IMR-90 (cell line): ENCODE measurements at places on chromosomes 1 and 21. TPM values are rescaled to one million over a fixed set of nuclear protein-coding genes. Genes with fewer than 3 reads are reported as not detected.

GRCh38 chr1:207789792-207790787 is 38.2 kb downstream of the CD46 start:
- H3K27me3 ChIP-seq = no peaks in the 10 kb centered on the region
- peaks cover 12% of the 10 kb centered on the region for H3K36me3 ChIP-seq
- peak overlapping the region; percentile 70; the same call in 1 of the 2 replicates for H3K27ac ChIP-seq
- peak; percentile 43 for DNase-seq

- peaks cover 2% of the 10 kb centered on the region; the same call in 1 of the 2 replicates for H3K4me1 ChIP-seq
- DNase-seq = peak; percentile 82
- no peaks in the 10 kb centered on the region for H3K27me3 ChIP-seq
Measured at GRCh38 chr1:191343816-191344215, 814.4 kb upstream of the RGS18 start.

- peaks cover 2% of the 10 kb centered on the region; the same call in 1 of the 2 replicates for H3K4me1 ChIP-seq
- no peaks in the 10 kb centered on the region for H3K36me3 ChIP-seq
- DNase-seq = no peak
- H3K27me3 ChIP-seq = peaks cover 63% of the 10 kb centered on the region
- no peak overlapping the region for H3K27ac ChIP-seq
Measured at GRCh38 chr1:3064901-3065300, 4.1 kb upstream of the PRDM16 start.

ANXA9 gene
- total RNA-seq = under 0.01 and 0.36 TPM in 2 replicates

DNA sequence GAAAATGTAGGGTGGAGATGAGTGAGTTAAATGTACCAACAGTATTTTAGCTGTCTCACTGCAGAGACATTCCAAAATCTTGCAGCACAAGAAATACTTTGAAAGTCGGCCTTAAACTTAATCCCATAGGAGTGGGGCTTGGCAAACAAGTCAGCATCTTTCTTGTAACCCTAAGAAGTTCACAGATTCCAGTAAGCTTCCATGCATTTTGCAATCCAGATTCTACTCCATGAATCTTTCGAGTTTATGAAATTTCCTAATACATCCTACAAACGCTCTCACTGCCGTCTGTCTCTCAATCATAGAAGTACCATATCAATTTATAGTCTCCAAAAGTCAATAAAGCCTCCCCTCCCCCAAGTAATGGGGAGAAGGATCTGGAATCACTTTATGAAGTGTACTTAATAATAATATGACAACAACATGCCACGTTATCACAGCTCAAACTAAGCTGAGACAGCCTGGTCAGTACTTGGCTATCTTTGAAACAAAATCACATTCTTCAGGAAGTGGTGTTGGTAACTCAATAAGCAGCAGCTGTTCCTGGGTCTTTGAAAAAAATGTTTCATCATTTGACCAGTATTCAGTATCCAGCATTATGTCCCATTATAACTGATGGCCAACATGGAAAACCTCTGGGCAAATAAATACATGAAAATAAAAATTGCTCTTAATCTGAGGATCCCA is 317.4 kb upstream of the RUNX1 start:
- DNase-seq = peak; percentile 54
- no peaks in the 10 kb centered on the region for H3K27me3 ChIP-seq
- peak overlapping the region; percentile 75; the same call in 1 of the 2 replicates for H3K27ac ChIP-seq

DNA sequence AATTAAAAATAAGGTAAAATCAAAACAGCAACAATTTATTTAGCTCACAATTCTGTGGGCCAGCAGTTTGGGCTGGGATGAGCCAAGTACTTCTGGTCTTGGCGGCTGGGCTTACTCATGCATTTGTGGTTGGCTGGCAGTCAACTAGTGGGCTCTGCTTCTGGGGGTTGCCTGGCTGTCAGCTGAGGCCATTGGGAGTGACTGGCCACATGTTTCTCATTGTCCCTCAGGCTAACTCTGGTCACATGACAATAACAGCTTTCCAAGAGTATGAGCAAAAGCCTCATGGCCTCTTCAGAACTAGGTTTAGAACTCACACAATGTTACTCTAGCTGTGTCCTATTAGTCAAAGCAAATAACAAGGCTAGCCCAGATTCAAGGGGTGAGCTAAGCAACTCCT is 15.6 kb upstream of the CHIA start:
- no peak overlapping the region for H3K4me3 ChIP-seq
- H3K4me1 ChIP-seq = no peaks in the 10 kb centered on the region
- no peak overlapping the region for H3K27ac ChIP-seq
- DNase-seq = peak; percentile 31
- peaks cover 18% of the 10 kb centered on the region for H3K27me3 ChIP-seq

OR2T35 gene
- not detected in 2 replicates for total RNA-seq

DNA sequence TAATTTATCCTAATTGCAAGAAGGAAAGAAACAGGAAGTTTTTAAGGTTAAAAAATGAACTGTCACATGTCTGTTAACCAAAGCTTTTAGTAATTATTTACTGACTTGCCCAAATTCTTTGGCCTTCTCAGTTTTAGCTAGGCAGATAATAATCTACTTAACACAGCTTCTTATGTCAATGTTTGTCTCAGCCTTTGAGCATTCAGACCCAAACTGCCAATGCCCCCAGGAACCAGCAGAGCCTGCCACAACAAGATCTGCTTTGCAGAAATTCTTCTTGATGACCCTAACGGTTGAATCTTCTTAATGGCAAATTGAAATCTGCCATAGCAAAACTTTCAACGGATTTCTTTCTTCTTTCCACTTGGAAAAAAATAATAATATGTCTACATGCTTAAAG is 792.4 kb upstream of the ADGRL2 start:
- H3K4me3 ChIP-seq = no peak overlapping the region
- no peak overlapping the region for H3K27ac ChIP-seq
- H3K36me3 ChIP-seq = no peaks in the 10 kb centered on the region
- H3K27me3 ChIP-seq = no peaks in the 10 kb centered on the region
- no peaks in the 10 kb centered on the region for H3K4me1 ChIP-seq
- DNase-seq = no peak

- peaks cover 22% of the 10 kb centered on the region for H3K4me1 ChIP-seq
- no peak overlapping the region for H3K27ac ChIP-seq
- no peak for DNase-seq
- no peaks in the 10 kb centered on the region; the same call in 1 of the 2 replicates for H3K27me3 ChIP-seq
Measured at GRCh38 chr1:234539666-234540403, 60.9 kb upstream of the TARBP1 start.

GRCh38 chr1:241834733-241835377 is 13.1 kb upstream of the EXO1 start:
- H3K27me3 ChIP-seq = no peaks in the 10 kb centered on the region
- no peak overlapping the region for H3K27ac ChIP-seq
- peaks cover 11% of the 10 kb centered on the region for H3K4me1 ChIP-seq
- peak; percentile 79 for DNase-seq
- H3K4me3 ChIP-seq = no peak overlapping the region
- no peaks in the 10 kb centered on the region for H3K36me3 ChIP-seq

SPRR5 gene
- total RNA-seq = not detected in 2 replicates

DNA sequence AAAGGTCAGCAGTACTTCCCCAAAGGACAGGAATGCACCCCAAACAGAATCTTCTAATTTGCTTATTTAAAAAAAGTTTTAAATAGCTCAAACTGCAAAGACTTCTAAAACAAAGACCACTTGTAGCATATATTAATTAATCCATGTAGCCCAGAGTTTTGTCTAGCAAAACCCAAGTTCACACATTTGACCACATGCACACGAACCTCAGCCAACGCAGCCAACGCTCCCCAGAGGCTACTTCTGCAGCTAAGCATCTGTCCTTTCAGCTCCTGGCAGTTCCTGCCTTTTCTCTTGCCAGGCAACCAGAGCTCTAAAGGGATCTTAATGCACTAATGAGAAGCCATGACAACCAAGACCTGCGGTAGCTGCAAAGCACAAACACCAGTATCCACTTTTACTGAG is 89.6 kb downstream of the RERE start:
- peaks cover 2% of the 10 kb centered on the region for H3K4me1 ChIP-seq
- no peak overlapping the region for H3K4me3 ChIP-seq
- no peaks in the 10 kb centered on the region for H3K27me3 ChIP-seq

FCRL3 gene
- total RNA-seq = not detected in 2 replicates

DNA sequence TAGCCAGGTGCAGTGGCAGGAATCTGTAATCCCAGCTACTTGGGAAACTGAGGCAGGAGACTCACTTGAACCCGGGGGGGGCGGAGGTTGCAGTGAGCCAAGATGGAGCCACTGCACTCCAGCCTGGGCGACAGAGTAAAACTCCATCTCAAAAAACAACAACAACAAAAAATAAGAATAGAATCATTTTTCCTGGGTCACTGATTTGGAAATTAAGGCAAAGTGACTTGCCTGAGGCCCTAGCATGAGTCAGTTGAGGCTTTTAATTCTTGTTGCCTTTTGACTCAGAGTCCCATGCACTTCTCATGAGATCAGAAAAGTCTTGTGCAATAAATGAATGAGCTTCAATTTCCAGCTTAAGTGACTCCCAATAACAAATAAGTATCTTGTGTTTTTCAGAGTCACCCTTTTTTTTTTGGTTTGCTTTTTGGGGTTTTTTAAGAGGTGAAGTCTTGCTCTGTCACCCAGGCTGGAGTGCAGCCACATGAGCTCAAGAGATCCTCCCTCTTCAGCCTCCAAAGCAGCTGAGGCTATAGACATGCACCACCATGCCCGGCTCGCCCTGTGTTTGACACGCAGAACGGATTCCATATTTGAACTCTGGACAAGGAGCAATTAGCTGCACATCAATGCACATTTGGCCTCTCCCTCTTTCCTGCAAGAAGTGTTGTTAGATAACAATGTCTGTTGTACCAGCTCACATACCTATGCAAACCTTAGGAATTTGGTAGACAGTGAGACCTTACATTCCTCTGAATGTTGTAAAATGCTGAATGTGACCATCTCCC is 3.4 kb upstream of the PLEKHM2 start:
- DNase-seq = peak; percentile 96
- H3K27ac ChIP-seq = peak overlapping the region; percentile 83
- H3K4me3 ChIP-seq = no peak overlapping the region

ANGPTL7 gene
- under 0.01 TPM in 1 of 2 replicates, not detected in the other for total RNA-seq

ALX3 gene
- not detected in 2 replicates for total RNA-seq

CLEC20A gene
- total RNA-seq = not detected in 2 replicates
